ENCODE measurements at places on chromosomes 2 and 18.

DNA sequence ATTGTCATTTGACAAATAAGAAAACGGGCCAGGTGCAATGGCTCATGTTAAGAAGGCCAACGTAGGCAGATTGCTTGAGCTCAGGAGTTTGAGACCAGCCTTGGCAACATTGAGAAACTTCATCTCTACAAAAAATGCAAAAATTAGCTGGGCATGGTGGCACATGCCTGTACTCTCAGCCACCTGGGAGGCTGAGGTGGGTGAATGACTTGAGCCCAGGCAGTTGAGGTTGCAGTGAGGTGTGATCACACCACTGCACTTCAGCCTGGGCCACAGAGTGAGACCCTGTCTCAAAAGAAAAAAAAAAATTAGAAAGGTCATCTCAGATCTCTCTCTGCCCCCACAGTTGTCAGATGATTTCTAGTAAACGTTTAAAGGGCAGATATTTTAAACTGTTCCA is 4.4 kb downstream of the SESTD1 start:
- DNase-seq, result no peak

DNA sequence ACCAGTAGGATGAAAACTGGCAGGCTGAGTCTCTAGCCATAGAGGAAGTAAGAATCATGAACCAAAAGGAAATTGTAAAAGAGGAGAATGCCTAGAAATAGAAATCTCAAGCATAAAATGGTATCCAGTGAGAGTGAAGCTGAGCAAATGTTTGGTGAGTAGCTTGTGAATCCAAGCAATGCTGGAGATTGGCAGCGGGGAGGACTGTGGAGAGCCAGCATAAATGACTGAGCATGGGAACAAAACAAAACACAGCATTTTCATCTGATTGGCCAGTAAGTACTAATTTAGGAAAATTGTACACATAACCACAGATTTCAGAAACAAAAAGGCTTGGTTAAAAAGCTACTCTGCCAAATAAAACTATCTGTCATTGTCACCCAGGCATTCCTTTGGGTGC is 390.0 kb downstream of the STK39 start:
- no peak for DNase-seq

GRCh38 chr2:174027956-174028355 is 62.8 kb upstream of the SP3 start:
- no peak for DNase-seq

- DNase-seq, result no peak
Measured at GRCh38 chr2:152223977-152224376, 48.4 kb upstream of the STAM2 start.

DNA sequence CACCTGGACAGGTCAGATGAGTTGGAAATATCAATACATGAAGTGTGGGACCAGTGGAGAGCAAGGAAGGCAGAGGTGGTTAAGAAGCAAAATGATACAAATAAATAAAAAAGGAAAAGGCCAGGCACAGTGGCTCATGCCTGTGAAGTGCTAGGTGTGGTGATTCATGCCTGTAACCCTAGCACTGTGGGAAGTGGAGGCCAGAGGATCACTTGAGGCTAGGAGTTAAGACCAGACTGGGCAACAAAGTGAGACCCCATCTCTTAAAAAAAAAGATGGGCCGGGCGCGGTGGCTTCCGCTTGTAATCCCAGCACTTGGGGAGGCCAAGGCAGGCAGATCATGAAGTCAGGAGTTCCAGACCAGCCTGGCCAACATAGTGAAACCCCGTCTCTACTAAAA is 2.9 kb downstream of the STON1 start:
- no peak for DNase-seq

GRCh38 chr2:173815772-173816171 is 149.4 kb downstream of the SP3 start:
- no peak for DNase-seq

DNA sequence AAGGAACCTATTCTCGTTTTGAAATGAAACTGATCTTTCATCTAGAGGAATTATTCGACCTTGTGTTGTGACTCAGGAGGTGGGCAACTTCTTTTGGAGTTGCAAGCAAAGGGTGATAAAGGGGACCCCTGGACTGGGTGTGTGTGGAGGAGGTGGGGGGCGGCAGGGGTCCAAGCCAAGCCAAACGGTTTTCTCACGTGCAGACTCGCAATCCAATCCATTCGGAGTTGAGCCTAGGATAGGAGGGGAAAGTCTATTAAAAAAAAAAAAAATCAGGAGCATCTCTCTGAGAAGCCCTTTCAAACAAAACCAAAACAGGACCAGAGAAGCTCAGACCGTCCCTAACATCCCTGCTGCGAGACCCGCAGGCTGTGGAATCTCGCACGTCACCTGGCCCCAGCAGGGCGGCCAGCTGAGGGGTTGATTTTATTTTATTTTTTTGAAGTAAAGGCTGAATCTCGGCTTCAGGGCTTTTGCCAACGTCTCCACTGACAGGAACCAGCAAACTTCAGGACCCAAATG is 3.7 kb upstream of the ZEB2 start:
- DNase-seq, result no peak

- no peak for DNase-seq
Measured at GRCh38 chr2:96089356-96090195, 26.8 kb downstream of the ADRA2B start.

DNA sequence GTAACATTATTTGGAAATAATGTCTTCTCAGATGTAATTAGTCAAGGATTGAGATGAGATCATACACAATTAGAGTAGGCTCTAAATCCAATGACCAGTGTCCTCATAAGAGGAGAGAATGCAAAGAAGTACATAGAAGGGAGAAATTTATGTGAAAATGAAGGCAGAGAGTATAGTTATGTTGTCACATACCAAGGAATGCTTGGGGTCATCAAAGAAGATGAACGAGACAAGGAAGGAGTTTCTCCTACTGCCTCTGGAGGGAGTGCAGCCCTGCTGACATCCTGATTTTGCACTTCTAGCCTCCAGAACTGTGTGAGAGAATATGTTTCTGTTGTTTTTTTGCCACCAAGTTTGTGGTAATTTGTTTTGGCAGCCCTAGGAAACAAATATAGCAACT is 100.1 kb downstream of the GALNT13 start:
- no peak for DNase-seq

DNA sequence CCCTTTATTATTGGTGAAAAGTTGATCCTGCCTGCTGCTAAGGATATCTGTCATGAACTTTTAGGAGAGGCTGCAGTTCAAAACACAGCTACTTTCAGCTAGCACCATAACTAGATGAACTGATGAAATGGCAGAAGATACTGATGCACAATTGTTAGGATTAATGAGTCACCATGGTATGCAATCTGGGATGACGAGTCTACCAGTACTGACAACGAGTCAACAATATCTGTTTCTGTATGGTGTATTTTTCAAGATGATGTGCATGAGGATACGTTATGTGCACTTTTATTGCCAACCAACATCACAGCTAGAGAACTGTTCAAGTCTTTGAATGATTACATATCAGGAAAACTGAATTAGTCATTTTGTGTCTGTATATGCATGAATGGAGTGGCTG is 68.7 kb downstream of the NETO1 start:
- DNase-seq, result no peak

GRCh38 chr2:101753720-101754490 is 56.4 kb downstream of the MAP4K4 start:
- DNase-seq, result no peak

- no peak for DNase-seq
Measured at GRCh38 chr2:234976479-234977227, 24.8 kb downstream of the SH3BP4 start.

- no peak for DNase-seq
Measured at GRCh38 chr2:166468124-166469024, 25.7 kb downstream of the SCN7A start.

GRCh38 chr2:237059155-237059875 is 26.4 kb upstream of the COPS8 start:
- no peak for DNase-seq

DNA sequence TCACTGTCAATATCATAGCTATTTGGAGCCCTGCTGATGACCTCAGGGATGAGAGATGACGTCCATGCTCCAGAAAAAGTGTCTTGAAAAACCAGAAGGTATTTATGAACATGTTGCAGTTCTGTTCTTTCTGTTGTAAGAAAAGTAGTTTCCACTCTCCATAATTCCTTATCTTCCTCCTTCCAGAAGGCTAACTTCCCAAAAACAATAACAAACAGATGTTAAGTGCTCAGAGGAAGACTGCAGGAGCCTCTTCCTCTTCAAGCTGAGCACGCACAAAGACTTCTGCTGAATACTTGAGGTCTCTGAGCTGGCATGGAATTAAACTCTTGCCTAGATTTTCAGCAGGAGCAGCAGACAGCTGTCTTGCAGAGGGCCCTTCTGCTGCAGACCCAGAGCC is 434.5 kb upstream of the KLHL29 start:
- DNase-seq, result no peak

DNA sequence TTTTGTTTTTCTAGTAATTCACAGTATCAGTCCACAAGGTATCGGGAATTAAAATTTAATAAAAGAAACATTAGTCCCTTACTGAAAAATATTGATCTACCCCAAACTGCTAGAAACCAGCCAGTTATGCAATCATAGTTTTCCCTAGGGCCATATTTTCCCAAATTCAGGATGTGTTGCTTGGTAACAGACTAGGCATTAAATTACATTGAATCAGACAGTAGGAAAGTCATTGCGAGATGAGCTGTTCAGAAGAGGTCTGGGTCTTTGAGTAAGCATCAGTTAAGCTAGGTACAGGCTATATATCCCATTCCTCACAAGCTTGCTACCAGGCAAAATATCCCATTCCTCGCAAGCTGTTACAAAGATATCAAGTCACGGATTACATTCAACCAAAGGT is 123.0 kb upstream of the CCDC150 start:
- no peak for DNase-seq

- DNase-seq, result no peak
Measured at GRCh38 chr2:54434229-54434628, 21.9 kb upstream of the SPTBN1 start.

- no peak for DNase-seq
Measured at GRCh38 chr2:23944527-23944926, 4.3 kb downstream of the UBXN2A start.

DNA sequence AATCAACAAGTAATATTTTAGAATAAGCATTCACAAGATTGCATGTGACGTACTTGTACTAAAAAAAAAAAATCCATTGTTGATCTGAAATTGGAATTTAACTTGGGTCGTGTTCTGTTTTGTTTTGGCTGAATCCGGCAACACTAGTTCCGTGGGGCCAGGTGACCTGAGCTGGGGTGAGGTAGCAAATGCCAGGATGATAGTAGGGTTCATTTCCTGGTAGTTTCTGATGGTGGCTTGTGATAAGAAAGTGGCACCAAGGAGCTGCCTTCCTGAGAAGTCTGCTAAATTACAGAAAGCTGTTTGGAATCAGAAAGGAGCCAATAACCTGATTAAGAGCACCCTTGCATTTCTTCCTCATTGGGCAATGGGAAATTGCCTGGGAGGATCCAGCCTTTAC is 126.4 kb upstream of the DLX2 start:
- no peak for DNase-seq

DNA sequence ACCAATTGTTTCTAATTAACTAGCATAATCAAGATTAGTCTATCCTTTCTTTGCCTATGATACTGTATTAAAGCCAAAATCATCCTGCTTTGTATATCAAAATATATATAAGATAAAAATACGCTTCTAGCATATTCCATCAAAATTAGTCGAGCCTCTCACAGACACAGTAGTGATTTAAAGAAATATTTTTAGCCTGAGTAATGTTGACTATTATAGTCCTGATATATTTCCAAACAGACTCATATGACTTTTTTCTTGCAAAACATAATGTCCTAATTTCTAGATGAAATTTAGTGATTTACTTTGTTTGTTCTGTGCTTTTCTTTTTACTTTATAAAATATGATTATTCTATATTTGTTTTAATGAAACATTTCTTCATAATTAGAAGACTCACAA is 30.9 kb downstream of the FAP start:
- no peak for DNase-seq

DNA sequence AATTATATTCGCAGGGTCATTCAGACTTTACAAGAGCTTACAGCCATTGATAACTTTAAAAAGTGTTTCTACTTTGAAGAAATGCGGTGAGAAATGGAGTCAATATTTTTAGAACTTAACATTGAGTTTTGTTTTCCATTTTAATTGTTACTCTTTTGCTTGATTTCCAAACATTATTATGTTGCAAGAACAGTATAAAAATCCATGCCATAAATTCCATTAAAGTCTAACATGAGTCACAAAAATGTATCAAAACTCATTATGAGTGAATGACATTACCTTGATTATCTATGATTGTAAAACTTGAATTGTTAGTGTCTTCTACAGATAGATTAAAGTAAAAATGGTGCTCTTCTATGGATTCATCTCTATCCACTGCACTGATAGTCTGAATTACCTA is 92.6 kb downstream of the CDH19 start:
- no peak for DNase-seq

GRCh38 chr2:341017-341542 is 53.2 kb upstream of the ALKAL2 start:
- DNase-seq, result no peak

GRCh38 chr2:231037731-231038482 is 584 bp downstream of the C2orf72 start:
- no peak for DNase-seq

DNA sequence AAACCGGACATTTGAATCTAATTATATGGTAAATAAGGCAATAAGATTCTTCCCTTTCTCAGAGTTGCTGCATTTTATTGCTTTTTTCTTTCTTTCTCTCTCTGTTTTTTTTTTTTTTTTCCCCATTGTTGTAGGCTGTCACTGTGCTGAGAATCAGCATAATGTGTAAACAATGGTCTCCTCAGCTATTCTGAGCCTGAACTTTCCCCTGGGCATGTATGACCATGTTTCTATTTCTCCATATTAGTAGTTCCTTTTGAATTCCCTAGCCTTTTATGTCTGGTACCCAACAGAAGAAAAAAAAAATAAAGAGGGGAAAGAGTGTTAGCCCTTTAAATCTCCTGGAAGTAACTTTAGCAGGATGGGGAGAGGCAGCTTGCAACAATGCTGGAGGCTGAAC is 1862.5 kb downstream of the SUCLG1 start:
- no peak for DNase-seq

DNA sequence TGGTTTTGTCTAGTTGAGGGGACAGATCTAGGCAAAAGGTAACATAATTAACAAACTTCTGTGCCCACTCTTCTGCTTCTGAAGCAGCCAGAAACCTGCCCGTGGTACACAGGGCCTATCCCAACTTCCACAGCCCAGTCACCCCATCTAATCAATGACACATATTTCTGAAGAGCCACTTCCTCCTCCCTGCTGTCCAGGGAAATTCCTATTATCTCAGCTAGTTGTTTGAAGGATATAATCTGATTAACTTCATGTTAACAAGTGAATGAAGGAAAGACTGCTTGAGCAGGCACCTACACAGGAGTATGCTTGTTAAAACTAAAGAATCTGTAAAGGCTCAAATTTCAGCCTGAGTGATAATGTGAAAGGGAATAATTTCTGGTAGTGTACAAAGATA is 61.4 kb downstream of the CCDC148 start:
- no peak for DNase-seq

Measured in activated CD4-positive, CD25-positive, alpha-beta regulatory T cell (primary cell).